ENCODE measurements at places on chromosomes 7 and 10.

DNA sequence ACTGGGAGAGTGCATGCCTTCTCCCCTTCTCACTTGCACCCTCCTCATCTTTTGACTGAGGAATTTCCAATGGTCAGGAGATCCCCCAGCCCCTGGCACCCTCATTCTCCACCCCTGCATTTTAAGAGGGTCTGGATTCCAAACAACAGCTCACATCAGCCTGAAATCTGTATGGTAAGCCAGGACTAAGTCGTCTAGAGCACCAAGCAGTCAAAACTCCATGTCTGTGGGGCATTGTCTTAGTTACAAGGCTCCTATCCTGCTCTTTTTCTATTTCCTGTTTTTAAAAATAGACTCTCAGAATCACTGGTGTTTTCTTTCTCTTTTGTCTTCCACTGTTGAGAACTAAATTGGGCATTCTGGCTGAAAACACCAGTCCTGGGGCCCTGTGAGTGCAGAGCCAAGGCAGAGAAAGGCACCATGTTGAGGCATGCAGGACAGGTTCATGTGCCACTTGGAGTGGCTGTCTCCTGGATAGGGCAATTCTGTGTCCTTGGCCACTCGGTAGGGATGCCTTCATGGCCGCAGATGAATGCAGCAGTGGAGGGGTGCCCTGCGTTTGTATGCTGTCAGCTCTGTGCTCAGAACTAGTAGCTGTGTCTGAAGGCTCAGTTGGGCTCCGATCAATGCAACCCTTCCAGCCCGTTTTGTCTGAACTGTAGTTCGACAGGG is 216.6 kb upstream of the YAE1 start:
- DNase-seq = no peak

GRCh38 chr10:5314840-5315239 is 49.9 kb upstream of the UCN3 start:
- DNase-seq = no peak

- no peak for DNase-seq
Measured at GRCh38 chr7:77923419-77923818, 124.8 kb downstream of the PHTF2 start.

- no peak for DNase-seq
Measured at GRCh38 chr10:58177362-58177947, 90.2 kb downstream of the IPMK start.

DNA sequence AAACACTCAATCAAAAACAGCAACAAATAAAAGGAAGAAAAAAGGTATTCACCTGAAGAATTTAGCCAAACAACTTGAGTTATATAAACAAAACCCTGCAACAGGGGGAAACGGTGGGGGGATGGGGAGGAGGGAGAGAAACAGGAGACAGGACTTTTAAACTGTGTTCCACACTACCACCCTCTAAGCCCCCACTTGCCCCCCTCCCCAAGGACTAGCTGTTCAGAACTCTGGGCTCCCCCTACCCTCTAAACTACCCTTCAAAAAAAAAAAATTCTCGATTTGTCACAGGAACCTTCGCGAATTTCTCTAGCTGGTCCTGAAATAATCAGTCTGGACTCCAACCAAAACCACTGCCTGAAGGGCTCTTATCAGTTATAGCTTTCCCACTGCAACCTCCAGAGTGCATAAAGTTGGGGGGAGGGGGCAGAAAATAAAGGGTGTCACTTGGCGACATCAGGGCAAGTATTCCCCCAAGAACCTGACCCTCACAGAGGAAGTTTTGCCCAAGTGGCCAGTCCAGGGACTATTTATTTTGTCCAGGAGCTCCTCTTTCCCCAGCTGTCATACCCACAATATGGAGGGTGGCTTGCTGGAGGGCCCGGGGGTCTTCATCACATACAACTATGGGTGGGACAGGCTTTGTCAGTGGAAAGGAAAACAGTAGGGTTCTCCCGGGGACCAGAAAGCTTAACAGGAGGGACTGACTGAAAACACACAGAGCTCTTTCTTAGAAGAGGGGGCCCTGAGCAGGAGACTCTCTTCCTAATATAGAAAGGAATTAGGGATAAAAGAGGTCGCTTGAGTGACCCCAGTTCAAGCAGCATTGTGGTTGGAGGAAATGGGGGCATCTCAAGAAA is 1.3 kb downstream of the UBE2H start:
- no peak for DNase-seq

GRCh38 chr7:115449689-115450088 is 527.8 kb downstream of the MDFIC start:
- no peak for DNase-seq
